Right ventricle myocardium inferior (tissue), 1 donor: ENCODE measurements at places on chromosomes 5 and 9. TPM values are rescaled to one million over a fixed set of nuclear protein-coding genes. Genes with fewer than 3 reads are reported as not detected.

- DNase-seq = no peak
Observed at GRCh38 chr9:12730927-12731326, 37.7 kb downstream of the TYRP1 start.

GRCh38 chr5:142408981-142409481 is 84.2 kb upstream of the SPRY4 start:
- DNase-seq = no peak

DNA sequence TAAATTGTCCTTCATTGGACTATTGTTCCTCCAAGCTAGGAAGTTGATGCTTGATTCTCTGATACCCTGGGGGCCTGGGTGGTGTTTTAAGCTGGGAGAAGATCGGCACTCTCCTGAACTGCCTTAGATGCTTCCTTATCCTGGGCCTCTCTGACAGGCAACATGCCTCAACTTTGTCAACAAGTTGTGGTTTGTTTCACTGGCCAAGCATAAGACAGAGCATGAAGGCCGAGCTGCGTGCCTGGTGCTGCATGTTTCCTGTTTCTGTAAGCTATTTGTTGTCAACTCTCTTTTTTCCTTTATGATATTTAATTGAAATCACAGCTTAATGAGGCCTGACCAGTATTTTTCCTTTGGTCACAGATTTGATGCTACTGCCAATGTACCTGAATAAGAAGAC is 187.6 kb upstream of the TNC start:
- DNase-seq = peak; percentile 53

DNA sequence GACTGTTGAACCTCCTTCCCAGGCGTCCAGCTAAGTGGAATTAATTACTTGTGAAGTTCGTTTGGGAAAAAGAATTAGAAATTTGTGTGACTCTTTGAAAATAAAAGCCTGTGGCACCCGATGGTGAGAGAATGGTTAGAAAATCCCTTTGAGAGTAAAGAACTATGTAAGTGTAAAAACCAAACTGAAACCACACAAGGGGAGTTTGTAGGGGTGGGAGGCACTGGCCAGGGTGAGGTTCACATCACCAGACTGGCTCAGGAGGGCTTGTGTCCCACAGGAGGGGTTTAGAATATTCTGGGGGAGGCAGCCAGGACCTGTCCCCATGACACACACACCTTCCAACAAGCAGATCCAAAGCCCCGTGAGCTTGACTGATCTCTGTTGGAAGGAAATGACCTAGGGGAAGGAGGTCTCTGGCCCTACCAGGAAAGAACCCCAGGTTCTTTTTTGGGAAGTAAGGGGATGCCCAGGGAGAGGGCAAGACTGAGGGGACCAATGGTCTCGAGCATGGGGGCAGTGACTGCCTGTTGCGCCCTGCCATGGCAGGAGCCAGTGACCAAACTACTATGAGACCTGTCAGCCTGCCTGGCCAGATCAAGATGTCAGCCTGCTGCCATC is 4.3 kb downstream of the SPATA24 start:
- DNase-seq = no peak

DNA sequence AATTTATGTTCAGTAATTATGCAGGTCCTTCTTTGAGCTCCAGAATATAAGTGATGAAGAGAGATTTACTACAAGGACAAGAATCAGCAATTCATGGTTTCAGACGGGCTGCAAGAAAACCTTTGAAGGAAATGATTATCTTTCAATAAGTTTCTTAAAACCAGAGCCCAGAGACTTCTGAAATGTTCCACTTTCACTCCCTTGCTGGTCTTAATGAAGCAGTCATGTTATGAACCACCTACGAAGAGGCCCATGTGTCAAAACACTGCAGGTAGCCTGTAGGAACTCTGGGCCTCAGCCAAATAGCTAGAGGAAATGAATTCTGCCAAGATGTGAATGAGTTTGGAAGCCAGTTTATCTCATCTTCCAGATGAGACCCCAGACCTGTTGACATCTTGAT is 505.9 kb upstream of the MEF2C start:
- DNase-seq = no peak

- peak; percentile 46 for DNase-seq
Observed at GRCh38 chr5:1029945-1030625, 21.5 kb downstream of the NKD2 start.

DNA sequence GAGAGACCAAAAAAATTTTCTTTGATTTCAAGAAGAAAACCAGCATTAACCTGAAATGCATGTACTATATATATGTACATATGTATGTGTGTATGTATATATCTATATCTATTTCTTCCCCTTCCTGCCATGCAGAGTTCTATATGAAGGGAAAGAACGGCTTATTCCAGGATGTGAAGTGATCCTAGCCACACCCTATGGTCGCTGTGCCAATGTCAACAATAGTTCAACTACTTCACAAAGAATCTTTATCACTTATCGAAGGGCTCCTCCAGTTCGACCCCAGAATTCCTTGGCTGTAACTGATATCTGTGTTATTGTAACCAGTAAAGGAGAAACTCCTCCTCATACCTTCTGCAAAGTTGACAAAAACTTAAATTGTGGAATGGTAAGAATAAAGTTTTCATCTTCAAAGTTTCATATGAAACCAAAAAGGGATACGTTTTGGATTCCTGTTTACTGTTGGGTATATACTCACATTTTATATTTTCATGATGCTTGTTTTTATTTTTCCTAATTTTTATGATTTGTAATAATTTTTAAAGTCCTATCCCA is 56.2 kb downstream of the DENND4C start:
- DNase-seq = no peak

- DNase-seq = no peak
Observed at GRCh38 chr5:149839761-149840160, 104.8 kb downstream of the PDE6A start.

GRCh38 chr9:92610470-92611420 is 59.2 kb downstream of the IPPK start:
- DNase-seq = no peak

Gene PCDH12
- total RNA-seq = 10.4 TPM

Gene LOX
- total RNA-seq = 5.0 TPM

Gene FCN2
- total RNA-seq = not detected
